ENCODE measurements at places on chromosomes 13 and 19.

GRCh38 chr13:58239774-58240268 is 608.3 kb downstream of the PCDH17 start:
- no peak for DNase-seq

GRCh38 chr19:932648-933552 is 7.1 kb downstream of the ARID3A start:
- DNase-seq = peak; percentile 43

- DNase-seq = no peak
These were observed 5.6 kb downstream of the KLK2 start for GRCh38 chr19:50878851-50879250.

DNA sequence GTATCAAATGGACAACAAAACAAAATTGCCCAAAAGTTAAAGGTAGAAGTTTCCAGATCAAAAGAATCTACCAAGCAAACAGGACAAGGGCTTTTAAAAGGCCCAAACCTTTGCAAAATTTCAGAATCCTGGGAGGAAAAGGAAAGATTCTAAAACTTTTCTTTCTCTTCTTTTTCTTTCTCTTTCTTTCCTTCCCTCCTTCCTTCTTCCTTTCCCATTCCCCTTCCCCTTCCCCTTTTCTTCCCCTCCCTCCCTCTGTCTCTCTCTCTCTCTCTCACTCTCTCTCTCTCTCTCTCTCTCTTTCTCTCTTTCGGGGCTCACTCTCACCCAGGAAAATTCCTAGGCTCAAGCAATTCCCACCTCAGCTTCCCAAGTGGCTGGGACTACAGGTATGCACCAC is 4.2 kb upstream of the PDCD5 start:
- DNase-seq = no peak

DNA sequence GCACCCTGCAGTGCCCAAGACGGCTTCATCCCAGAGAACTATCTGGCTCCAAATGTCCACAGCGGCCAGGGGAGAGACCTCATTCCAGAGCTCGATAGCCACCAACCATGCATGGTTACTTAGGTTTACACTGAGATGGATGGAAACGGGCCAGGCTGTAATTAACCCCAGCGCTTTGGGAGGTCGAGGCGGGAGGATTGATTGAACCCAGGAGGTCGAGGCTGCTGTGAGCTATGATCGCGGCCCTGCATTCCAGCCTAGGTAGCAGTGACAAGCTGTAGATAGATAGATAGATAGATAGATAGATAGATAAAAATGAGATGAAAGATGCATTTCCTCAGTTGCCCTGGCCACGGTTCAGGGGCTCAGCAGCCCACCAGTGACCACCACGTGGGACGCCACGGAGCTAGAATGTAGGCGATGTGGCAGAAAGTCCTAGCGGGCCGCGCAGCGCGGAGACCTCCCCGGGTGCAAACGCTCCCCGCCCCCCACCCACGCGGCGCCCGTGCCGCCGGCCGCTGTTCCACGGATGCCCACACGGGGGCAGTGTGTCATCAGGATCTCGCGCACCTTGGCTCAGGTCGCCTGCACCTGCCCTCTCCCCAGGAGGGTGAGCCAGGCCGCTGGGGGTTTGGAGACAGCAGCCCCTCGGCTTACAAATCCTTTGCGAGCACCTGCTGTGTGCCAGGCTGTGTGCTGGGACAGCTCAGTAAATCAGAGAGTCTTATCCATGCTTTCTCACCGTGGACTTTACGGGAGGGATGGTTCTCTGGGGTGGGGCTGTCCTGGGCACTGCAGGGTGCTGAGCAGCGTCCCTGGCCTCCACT is 13.5 kb upstream of the TLE5 start:
- DNase-seq = no peak

DNA sequence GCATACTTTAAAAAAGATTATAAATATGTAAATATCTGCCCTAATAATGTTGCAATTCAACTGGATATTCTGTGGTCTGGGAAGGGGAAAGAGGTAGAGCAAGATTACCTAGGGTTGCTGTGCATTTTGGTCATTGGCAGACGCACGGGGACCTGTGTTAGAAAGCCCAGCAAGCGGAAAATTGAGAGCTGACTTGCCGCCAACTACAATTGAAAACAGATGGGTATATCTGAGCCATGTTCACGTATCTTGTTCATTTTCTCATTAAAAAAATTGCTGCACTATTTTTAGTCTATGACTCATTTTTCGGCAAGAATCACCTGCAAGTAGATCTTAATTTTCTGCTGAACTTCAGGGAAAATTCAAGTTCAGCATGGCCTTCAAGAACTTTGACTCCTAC is 308.5 kb upstream of the TMTC4 start:
- DNase-seq = no peak

GRCh38 chr19:34254046-34254697 is at the start of gene GARRE1:
Gene GARRE1 (plus strand): TSS chr19:34254554. CDS start chr19:34300474, 45,920 bp downstream.
- peak; percentile 38 for DNase-seq

- DNase-seq = no peak
These were observed 61.3 kb downstream of the CELF5 start for GRCh38 chr19:3285647-3286176.

DNA sequence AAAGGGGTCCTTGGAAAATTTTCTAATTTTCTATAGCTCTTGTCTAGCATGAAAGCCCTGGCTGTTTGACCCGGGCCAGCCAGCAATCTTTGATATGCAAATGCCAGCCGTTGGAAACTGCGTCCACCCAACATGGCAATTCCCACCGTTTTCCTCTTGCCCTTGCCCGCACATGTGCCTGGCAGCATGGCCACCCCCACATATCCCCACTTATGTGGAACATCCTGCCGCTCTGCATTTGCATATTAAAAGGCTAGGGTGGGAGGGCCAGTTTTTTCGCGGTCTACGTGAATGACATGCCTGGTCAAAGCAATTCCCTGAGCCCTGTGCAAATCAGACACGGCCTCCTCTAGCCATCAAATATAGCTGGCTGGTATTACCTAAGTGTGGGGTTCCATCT is 110.3 kb upstream of the TDRD3 start:
- no peak for DNase-seq

DNA sequence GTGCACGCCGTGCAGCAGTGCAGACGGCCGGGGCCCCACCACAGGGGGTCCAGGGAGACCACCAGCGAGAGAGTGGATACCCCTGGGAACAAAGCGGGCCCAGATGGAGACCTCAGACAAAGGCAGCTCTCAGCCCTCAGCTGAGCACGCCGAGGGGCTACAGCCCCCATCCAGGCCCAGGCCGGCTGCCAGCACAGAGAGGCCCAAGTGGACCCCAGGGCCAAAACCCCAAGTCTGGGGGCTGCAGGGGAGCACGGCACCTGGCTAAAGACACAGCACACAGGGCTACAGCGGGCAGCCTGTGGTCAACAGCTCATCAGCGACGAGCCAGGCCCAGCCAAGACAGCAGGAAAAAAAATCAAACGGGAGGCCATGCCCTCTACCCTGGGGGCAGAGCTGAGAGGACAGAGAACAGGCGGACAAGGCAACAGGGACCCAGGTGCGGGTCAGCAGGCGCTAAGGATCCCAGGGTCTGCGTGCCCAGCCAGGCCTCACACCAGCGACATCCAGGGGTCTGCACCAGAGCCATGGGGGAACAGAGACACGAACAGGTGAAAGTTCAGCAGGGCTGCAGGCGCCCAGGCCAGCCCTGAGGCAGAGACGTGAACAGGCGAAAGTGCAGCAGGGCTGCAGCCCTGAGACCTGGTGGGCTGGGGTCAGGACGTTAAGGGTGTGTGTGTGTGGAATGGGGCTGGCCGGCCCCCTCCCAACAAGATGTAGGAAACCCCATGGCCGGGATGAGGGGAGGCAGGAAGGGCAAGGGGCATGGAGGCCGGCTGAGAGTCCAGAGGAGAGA is 34.3 kb downstream of the RASA3 start:
- no peak for DNase-seq

DNA sequence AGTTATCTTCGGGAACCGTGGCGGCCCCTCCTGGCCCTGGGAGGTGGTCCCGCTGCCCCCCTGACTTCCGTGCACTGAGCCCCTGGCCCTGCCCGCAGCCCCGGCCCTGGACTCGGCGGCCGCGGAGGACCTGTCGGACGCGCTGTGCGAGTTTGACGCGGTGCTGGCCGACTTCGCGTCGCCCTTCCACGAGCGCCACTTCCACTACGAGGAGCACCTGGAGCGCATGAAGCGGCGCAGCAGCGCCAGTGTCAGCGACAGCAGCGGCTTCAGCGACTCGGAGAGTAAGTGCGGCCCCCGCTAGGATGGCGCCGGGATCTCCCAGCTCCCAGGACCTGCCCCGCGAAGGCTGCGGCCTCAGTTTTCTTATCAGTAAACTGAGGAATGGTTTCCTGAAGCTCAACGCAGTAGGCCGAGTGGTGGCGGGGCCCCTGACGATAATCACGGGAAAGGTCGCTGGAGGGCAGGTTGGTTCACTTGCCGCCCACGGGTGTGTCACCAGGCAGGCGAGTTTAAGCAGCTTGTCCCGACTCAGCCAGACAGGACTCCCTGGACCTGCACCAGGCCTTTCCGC is 924 bp downstream of the RGCC start:
- peak; percentile 21 for DNase-seq

DNA sequence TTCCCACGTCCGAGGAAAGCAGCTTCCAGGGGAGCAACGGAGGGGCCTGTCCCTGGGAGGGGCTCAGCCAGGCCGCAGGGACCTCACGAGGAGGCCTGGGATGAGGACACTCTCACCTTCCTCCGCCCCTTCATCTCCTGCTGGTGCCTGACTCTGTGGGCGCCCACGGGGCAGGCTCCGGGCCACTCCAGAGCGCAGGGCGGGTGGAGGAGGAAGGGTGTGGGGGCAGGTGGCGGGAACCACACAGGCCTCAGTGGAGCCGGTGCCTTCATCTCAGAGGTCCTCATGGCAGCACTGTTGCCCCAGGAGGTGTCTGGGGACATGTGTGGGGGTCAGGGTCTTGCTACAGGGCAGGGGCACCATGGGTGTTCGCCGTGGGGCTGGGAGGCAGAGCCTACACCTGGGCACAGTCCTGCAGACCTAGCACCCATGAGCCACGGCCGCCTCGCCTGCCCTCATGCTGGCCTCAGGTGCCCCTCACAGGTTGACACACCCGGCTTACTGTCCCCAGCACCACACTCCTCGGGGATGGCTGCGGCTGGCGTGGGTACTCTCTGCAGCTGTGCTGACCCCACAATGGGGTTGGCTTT is 10.1 kb upstream of the TMEM255B start:
- DNase-seq = no peak

DNA sequence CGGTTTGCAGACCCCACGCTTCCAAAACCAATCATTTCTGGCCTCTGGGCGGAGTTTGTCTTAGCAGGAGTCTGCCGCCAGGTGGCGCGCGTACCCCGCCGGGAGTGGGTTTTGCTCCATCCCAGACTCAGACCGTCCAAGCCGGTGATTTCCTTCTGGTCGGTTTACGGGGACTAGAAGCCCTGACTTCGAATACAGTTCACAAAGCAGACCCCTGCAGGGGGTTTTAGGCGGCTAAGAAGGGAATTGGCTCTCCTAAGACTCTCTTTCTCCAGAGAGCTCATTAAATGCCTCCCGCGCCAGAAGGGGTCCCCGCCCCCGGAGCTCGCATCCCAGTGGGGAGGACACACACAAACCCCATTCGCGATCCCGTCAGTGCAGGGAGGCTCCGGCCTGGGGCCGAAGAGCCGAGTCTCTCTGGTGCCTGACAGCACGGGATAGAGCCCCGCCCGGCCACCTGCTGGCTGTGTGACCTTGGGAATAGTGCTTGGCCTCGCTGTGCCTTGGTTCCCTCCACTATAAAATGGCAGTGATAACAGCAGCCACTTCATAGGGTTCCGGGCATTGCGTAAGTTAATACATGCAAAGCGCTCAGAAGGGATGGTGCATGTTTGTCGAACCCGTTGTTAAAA is 8.6 kb upstream of the NUP62 start:
- DNase-seq = peak; percentile 70

GRCh38 chr19:58516246-58516836 is 3.3 kb downstream of the ZBTB45 start:
- DNase-seq = no peak

GRCh38 chr19:38699027-38699346 is 45.3 kb downstream of the CAPN12 start:
- DNase-seq = no peak

GRCh38 chr13:113083402-113084061 is 22.1 kb upstream of the F7 start:
- DNase-seq = no peak

- DNase-seq = no peak
These were observed 8.3 kb upstream of the NALCN start for GRCh38 chr13:101424381-101425155.

GRCh38 chr13:98853771-98854221 is 101.3 kb upstream of the SLC15A1 start:
- DNase-seq = peak; percentile 82

DNA sequence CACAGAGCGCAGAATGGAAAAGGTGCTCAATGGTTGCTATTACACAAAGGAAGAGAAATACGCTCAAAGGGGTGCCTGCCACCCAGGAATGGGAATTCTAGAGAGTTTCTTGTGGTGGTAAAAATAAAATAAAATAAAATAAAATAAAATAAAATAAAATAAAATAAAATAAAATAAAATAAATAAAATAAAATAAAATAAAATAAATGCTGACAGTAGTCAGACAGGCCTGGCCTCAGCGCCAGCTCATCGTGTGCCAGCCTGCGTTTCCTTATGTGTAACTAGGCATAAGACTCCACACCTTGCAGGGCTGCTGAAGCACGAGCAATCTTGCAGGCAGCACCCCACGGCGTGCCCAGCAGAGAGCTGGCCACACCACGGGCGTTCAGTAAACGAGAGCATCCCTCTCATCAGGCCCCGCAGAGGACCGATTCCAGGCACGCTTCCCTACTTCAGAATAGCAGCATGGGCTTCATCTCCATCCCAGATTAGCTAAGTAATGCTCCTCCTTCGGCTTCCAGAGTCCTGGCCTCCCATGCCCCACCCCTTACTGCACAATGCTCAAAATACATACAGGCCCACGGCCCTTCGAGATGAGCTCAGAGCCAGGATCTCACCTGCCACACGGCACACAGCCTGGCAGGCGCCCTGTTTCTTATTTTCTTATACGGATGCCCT is 5.6 kb downstream of the NAPA start:
- DNase-seq = no peak

DNA sequence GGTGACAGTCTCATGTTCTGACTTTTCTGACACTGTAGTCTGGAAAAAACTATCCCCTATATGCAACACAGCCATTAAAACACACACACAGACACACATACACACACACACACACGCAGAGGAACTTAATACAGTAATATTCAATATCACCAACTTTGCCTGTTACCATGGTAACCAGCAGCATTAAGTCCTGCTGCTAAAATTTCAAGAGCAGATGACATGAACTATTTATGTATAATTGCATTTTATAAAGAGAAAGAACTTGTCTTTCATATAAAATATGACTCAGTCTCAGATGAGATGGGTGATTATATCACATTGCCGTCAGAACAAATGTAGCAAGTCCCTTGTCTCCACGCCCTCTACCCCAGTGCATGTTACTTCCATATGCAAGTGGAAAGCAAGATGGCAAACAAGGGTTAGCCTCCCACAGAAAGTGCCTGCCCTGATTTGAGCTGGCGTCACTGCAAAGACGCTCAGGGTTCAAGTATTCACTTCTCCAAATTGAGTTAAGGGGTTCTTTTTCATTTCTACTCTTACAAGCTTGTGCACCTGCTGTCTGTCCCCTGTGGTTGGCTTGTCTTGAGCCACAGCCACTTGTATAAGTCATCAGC is 576.8 kb downstream of the UQCRFS1 start:
- no peak for DNase-seq

All from MV-4-11 (cell line).